ENCODE measurements at places on chromosomes 5 and 9.
A peak's percentile ranks its signal among the peaks of the same experiment; 100 is the strongest.

GRCh38 chr5:37776826-37777225 lies 63.0 kb downstream of the GDNF start:
- no peak overlapping the region for H3K4me3 ChIP-seq
- H3K4me1 ChIP-seq = no peaks in the 10 kb centered on the region
- no peaks in the 10 kb centered on the region for H3K36me3 ChIP-seq
- no peaks in the 10 kb centered on the region for H3K27me3 ChIP-seq

GRCh38 chr9:6512085-6512657 lies 99.2 kb downstream of the UHRF2 start:
- H3K36me3 ChIP-seq = peaks cover 18% of the 10 kb centered on the region
- H3K27ac ChIP-seq = no peak overlapping the region
- H3K27me3 ChIP-seq = no peaks in the 10 kb centered on the region
- H3K4me1 ChIP-seq = no peaks in the 10 kb centered on the region
- no peak overlapping the region for H3K4me3 ChIP-seq
- DNase-seq = no peak

GRCh38 chr5:62327138-62328053 lies 21.4 kb downstream of the KIF2A start:
- no peak for DNase-seq
- no peaks in the 10 kb centered on the region for H3K36me3 ChIP-seq
- H3K27me3 ChIP-seq = no peaks in the 10 kb centered on the region
- peaks cover 20% of the 10 kb centered on the region for H3K4me1 ChIP-seq
- no peak overlapping the region for H3K4me3 ChIP-seq
- no peak overlapping the region for H3K27ac ChIP-seq

- H3K4me1 ChIP-seq = no peaks in the 10 kb centered on the region
- no peaks in the 10 kb centered on the region for H3K36me3 ChIP-seq
- no peaks in the 10 kb centered on the region for H3K27me3 ChIP-seq
- DNase-seq = no peak
- no peak overlapping the region for H3K27ac ChIP-seq
These were observed 81.6 kb upstream of the BOD1 start for GRCh38 chr5:173697931-173698579.

- H3K27ac ChIP-seq = peak overlapping the region; percentile 35
- no peaks in the 10 kb centered on the region for H3K36me3 ChIP-seq
- no peaks in the 10 kb centered on the region for H3K27me3 ChIP-seq
- DNase-seq = no peak
- H3K4me3 ChIP-seq = no peak overlapping the region
These were observed 5.7 kb downstream of the ZNF366 start for GRCh38 chr5:72501488-72501887.

DNA sequence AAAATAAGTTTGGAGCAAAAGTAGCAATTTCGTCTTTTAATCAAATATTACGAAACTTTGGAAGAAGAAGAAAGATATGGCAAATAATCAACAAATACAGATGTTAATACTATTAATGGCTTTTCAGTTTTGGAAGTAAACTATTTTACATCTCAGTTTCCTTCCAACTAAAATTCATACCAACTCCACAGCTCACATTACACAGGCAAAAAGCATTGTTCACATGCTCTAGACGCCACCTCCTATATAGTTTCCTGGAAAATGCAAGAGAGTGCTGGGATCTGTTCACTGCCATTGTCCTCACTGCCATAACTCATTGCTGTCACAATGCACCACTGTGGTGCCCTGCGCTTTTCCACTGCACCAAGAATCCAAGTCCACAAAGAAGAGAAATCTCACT lies 149.0 kb upstream of the FTMT start:
- no peaks in the 10 kb centered on the region for H3K4me1 ChIP-seq
- no peak for DNase-seq
- H3K36me3 ChIP-seq = no peaks in the 10 kb centered on the region
- H3K27ac ChIP-seq = no peak overlapping the region
- no peaks in the 10 kb centered on the region for H3K27me3 ChIP-seq
- H3K4me3 ChIP-seq = no peak overlapping the region

DNA sequence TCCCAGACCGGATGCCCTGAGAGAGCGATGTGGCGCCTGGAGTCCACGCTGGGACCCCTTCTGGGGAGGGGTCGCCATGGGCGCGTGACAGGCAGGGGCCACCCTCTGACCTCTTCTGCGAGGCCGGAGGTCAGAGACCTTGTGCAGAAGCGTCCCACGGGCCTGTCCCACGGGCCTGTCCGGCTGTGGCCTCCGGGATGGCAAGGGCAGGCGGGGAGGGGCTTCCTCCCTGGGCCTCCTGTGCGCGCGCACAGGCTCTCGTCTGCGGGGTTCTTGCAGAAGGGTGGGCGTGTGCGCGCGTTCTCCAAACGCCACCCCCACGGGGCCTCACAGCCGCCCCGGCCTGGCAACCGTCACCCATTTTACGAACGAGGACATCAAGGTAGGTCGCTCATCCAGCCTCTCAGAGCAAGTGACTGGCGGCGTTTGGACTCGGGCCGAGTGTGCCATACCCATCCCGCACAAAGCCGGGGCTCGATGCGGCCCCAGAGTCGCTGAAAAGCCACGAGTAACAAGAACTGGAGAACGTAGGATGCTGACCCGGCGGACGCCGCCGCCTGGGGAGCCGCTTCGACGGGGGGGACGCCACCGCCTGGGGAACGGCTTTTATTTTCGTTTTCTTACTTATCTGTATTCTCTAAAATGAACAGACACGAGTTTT lies 897 bp downstream of the AHRR start:
- H3K27ac ChIP-seq = no peak overlapping the region
- DNase-seq = no peak

- no peaks in the 10 kb centered on the region for H3K27me3 ChIP-seq
- no peaks in the 10 kb centered on the region for H3K36me3 ChIP-seq
- no peak for DNase-seq
- no peak overlapping the region for H3K27ac ChIP-seq
- no peak overlapping the region for H3K4me3 ChIP-seq
These were observed 14.3 kb upstream of the RANBP6 start for GRCh38 chr9:6029604-6030274.

DNA sequence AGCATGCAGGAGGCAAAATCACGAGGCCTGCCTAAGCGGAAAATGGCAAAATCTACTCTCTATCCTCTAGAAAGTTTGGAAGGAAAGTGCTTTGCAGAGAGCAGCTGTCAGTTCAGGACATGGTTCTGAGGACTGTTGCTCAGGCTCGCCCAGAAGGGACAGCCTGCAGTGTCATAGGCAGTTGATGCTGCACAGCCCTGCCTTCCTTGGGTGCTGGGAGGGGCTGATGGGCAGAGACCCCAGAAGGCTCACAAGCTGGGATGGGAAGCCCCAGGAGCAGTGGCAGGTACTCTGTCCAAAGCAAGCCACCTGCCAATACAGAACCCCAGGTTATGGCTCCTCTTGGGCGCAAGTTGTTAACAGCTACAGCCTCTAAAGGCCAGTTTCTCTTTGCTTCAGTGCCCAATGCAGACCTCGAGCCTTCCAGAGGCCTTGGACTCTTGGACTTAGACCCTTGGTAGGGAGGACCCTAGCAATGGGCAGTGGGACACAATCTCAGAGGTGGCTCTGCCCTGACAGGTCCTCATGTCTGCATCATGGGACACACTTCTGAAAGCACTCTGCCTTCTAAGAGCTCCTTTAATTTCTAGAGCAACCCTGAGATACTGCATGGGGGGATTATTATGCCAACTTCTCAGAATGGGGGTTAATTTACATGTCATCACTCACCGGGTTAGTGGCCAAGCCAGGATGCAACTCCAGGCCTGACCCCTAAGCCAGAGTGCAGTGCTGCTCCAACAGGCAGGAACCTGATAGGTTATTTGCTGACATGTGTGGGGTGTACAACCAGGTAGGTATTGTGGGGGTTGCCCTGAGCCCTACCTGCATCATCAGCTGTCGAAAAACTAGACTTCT lies 57.1 kb downstream of the MACROH2A1 start:
- no peak for DNase-seq
- no peaks in the 10 kb centered on the region for H3K27me3 ChIP-seq
- no peaks in the 10 kb centered on the region for H3K4me1 ChIP-seq
- H3K27ac ChIP-seq = no peak overlapping the region
- H3K36me3 ChIP-seq = peaks cover 83% of the 10 kb centered on the region

GRCh38 chr9:129669141-129669718 lies 3.8 kb downstream of the PRRX2 start:
- H3K4me1 ChIP-seq = no peaks in the 10 kb centered on the region
- no peaks in the 10 kb centered on the region for H3K27me3 ChIP-seq
- H3K27ac ChIP-seq = peak overlapping the region; percentile 54
- peak; percentile 76 for DNase-seq
- no peaks in the 10 kb centered on the region for H3K36me3 ChIP-seq
- H3K4me3 ChIP-seq = no peak overlapping the region

DNA sequence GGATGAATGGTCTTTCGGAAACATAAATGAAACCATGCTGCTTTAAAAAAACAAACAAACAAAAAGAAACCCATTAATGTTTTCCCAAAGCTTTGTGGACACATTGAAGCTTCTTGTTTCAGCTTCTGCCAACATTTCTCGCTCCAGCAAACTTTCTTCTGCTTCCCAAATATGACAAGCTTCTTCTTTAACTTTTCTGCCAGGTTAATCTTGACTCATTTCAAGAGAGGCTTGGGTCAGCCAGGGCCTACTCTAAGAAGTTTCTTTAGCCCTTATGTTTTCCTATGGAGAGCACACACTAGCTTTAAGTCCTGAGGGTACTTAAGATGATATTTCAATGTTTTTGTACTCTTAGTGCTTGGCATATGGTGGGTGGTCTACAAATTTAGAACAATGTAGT lies 6.1 kb downstream of the ANXA1 start:
- H3K27me3 ChIP-seq = no peaks in the 10 kb centered on the region
- no peaks in the 10 kb centered on the region for H3K4me1 ChIP-seq
- H3K36me3 ChIP-seq = peaks cover 45% of the 10 kb centered on the region
- no peak overlapping the region for H3K27ac ChIP-seq
- H3K4me3 ChIP-seq = no peak overlapping the region
- DNase-seq = no peak

DNA sequence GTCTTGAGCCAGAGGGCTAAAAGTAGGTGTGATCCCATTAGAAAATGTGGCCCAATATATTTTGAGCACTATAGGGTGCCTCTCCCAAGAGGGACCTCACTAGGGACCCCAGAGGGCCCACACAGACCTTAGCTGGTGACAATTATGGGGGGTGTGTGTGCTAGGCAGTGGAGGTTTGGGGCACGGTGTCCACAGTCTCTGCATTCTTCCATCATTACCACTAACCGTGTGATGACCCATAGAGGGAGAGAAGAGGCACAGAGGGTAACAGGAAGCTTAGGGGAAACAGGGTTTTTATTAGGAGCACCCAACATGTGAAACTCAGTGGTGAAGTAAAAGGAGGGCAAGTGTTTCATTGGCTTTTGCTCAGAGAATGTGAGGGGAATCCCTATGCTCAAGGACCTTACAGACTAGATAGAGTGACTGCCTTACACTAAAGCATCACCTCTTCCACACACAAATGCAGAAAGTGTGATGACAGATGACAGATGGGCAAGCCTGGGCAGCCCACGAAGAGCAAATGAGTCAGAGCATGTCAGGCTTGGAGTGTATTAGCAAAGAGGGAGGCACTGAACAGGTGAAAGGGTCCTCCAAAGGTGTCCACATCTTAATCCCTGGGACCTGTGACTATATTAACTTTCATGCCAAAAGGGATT lies 2.5 kb upstream of the ACTL7A start:
- no peaks in the 10 kb centered on the region for H3K36me3 ChIP-seq
- DNase-seq = no peak

DNA sequence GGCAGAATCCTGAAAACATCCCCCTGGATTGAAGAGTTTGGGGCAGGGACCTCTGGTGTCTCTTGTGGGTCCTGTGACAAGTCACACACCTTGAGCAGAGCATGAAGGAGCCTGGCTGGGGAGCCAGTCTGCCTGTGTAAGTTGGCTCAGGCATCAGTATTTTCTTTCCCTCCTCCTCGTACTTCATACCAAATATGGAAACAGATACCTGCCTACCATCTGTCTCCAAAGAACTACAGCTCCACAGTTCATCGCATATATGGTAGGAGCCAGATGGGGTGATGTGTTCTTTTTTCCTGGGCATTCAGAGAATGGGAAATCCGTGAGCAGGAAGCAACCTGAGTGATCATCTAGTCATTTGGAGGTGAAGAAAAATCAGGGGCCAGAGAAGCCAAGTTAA lies 177.3 kb upstream of the RAD23B start:
- no peaks in the 10 kb centered on the region for H3K36me3 ChIP-seq
- H3K4me1 ChIP-seq = no peaks in the 10 kb centered on the region
- DNase-seq = no peak
- H3K27ac ChIP-seq = no peak overlapping the region
- no peak overlapping the region for H3K4me3 ChIP-seq
- H3K27me3 ChIP-seq = no peaks in the 10 kb centered on the region

DNA sequence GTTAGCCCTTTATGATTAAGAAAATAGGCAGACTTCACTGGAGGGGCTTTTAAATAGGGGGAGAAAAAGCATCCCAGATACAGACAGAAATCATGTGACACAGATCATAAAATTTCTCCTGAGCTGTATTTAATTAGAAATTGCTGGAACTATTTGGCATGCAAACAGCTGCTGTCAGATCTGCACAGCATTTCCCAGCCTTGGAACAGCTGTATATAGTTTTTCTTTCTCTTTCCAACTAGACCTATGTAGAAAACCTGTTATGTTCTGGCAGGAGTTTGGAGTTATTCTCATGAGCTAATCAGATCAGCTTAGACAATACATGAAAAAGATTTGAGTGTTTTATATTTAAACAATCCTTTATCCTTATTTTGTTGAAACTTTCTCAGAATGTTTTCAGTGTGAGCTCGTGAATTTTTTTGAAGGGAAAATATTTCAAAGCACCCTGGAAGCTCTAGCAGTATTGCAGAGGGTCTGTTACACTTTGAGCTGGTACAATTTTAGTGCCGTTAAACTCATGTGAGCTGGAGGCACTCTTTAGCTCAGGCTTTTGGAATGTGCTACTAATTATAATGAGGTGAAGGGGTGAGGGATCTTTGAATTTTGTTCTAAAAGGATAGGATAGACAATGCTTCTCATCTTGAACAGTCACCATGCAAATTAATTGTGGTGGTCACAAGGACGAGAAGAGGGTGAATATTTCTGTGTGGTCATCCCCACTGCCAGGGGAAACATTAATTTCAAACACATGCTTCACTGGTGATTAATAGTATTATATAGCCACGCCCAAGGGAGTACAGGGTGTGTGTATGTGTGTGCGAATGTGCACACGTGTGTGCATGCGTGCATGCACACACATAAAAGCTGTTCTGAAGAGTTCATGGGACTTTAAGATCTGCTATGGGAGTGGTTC lies 239.4 kb upstream of the FBXL7 start:
- no peaks in the 10 kb centered on the region for H3K36me3 ChIP-seq
- no peaks in the 10 kb centered on the region for H3K27me3 ChIP-seq
- H3K4me3 ChIP-seq = no peak overlapping the region
- peaks cover 59% of the 10 kb centered on the region for H3K4me1 ChIP-seq
- DNase-seq = no peak
